Effector CD4-positive, alpha-beta T cell (primary cell): ENCODE measurements at places on chromosomes 6 and 20.

- no peak for DNase-seq
Observed at GRCh38 chr6:33167374-33168283, 24.6 kb downstream of the COL11A2 start.

- DNase-seq: no peak
Observed at GRCh38 chr20:23142162-23143050, 56.3 kb upstream of the CD93 start.

DNA sequence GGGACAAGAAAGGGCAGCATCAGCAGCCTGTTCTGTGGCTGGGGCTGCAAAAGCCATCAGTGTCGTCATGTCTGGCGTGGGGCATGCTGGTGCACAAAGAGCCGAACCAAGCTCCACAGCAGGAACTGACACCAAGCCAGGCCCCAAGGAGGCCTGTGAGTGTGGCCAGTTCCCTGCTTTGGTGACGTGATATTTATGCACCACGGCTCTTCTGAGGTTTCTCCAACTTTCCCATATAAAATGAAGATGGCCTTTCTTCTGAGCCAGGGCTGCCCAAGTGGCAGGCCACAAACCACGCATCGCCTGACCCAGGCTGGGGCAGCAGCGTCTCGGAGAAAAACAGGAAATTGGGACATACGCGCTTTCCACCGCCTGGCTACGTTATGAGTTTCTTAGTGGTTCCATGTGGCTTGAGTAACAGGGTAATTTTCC, 109.9 kb downstream of the RIN2 start:
- no peak for DNase-seq

GRCh38 chr6:10587656-10588406, 66.7 kb downstream of the GCNT2 start:
- DNase-seq: no peak

GRCh38 chr6:115984809-115985208, 75.9 kb downstream of the FRK start:
- no peak for DNase-seq

- no peak for DNase-seq
Observed at GRCh38 chr20:62370115-62370806, 3.1 kb upstream of the LAMA5 start.

DNA sequence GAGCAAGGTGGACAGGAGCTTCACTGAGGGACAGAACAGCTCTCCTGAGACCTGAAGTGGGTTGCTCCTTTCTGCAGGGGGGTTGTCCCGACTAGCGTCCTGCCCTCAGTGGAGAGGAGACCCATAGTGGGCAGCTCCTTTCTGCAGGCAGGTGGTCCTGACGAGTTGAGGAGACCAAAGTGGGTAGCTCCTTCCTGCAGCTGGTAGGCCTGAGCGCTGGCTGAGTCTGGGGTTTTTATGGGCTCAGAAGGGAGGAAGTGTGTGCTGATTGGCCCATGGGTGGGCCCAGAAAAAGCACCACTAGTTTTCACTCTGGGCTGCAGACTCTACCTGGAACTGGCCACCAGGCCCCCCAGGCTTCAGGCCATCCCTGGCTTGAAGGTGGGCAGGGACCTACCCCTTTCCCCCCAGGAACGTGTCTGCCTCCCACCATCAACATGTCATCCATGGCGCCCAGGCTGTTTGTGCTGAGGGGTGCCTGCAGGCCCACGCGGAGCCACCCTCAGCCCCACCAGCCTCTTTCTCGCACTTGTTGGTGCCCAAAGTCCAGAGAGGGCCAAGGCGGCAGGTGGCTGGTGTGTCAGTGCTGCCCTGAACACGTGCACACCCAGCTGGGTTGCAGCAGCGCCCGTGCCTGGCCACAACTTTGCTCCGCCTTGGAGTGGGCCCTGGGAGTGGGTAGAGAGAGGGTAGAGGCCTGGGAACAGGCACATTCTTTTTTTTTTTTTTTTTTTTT, 1.6 kb upstream of the DEK start:
- no peak for DNase-seq

- no peak for DNase-seq
Observed at GRCh38 chr20:49320460-49320859, 42.6 kb upstream of the ZNFX1 start.

- DNase-seq: no peak
Observed at GRCh38 chr6:6256259-6256658, 64.2 kb downstream of the F13A1 start.

GRCh38 chr20:26209171-26209941, 512.7 kb upstream of the ZNF337 start:
- DNase-seq: no peak

GRCh38 chr20:49283176-49283702, 5.4 kb upstream of the ZNFX1 start:
- DNase-seq: no peak

- no peak for DNase-seq
Observed at GRCh38 chr6:157586476-157587126, 205.6 kb downstream of the ZDHHC14 start.

DNA sequence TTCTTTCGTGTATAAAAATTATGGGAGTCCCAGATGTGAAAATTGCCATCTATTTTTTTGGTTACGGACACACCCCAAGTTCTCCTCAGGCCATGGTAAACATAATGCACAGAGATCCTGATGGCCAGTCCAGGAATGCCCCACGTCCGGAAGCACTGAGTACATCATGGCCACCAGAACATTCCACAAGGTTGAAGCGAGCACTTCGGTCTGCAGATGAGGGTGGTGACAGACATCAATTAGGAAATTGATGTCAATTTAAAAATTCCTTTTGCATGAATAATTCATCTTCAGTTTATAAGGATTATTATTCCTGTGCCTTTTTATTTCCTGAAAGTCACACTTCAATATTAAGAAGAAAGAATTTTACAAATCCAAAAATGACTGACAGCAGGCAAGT, 13.2 kb upstream of the EXOC2 start:
- no peak for DNase-seq

GRCh38 chr20:61753316-61753942, 312.3 kb downstream of the TAF4 start:
- no peak for DNase-seq

DNA sequence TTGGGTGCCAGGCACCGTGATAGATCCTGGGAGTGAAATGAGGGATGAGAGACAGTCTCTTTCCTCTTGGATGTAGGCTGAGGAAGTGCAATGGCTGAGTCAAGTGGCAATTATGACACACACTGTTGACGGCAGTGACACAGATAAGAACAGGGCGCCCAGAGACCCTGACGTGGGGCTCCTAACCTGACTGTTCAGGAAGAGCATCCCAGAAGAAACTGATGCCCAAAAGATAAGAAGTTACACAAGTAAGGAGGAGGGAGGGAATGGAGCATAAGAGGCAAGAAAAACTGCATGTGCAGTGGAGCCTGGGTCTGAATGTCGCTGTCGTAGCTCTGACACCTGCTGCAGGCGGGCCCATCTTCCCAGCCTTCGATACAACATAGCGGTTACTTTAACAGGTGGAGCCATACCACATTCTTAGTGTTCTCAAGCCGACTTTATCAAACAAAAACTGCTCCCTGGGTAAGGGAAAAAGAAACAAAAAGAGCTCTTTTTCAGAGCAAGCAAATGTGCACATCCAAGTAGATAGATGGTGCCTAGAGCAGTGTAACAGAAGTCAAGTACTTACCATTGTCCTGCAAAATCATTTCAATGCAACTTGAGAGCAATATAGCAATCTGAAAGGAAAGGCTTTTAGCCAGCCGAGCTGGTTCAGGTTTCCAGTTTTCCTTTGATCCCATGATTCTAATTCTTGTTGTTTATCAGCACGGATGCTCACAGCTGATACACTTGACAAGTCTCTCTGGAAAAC, 463.9 kb upstream of the JARID2 start:
- DNase-seq: no peak

GRCh38 chr20:51747182-51747911, 20.8 kb downstream of the ATP9A start:
- no peak for DNase-seq

- DNase-seq: no peak
Observed at GRCh38 chr6:150887978-150888563, 22.6 kb downstream of the MTHFD1L start.

DNA sequence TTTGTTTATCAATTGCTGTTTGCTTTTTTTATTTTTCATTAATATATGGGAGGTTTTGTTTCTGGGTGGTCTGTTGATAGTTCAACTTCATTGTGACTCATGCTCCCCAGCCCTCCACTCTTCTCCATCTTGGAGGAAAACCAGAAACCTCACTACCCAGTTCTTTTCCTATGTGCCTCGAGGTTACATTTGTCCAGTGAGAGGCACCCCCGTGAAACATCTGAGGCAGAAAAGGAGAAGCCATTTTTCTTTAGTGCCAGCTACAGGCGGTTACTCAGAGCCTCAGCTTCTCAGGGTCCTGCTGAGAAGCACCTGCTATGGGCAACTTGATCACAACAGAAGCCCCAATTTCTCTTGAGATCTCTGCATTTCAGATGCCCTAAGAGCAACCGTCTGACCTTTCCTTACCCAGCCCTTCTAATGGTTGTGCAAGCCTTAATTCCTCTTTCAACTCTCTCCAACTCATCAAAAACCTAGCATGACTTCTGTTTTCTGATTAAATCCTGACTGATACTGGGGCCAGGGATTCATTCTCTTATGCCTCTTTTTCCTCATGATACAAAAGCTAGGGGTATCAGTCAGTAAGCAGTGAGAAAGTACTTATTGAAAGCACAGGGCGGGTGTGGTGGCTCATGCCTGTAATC, 144.6 kb downstream of the ELOVL4 start:
- no peak for DNase-seq

- DNase-seq: no peak
Observed at GRCh38 chr20:20223981-20224380, 143.9 kb upstream of the INSM1 start.

GRCh38 chr6:134345789-134346188, 27.9 kb upstream of the SGK1 start:
- DNase-seq: no peak

GRCh38 chr6:144264270-144265060, 20.7 kb upstream of the UTRN start:
- no peak for DNase-seq

DNA sequence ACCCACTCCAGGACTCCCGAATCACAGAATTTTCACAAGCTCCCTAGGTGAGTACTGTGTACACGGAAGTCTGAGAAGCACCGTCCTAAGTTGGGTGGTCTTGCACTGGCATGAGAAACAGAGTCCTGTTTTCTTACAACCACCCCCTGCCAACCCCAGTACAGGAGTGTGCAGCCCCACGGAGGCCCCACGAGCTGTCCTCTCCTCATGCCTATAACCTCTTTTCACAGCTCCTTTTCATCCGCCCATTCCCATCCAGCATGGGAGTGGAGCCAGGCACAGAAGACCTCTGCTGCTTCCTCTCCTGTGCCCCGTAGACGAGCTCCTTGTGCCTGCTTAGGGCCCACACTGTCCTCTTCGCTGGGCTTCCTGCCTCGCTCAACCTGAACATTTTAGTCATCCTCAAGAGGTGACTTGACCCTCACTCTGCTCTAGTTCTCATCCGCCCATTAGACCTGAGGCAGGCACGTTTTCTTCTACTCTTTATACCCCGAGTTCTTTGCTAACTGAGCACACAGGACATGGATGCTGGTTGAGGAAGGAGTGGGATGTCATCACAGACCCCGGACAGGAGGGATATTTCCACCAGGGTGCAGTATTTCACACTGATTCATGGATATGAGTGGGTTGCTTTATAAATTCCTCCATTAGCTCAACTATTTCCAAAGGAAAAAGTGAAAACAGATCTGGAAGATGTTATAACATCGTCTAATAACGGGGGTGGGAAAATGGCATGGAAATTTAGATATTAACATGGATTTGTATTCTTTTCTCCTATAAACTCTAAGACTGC, 160.5 kb downstream of the TTLL2 start:
- no peak for DNase-seq

DNA sequence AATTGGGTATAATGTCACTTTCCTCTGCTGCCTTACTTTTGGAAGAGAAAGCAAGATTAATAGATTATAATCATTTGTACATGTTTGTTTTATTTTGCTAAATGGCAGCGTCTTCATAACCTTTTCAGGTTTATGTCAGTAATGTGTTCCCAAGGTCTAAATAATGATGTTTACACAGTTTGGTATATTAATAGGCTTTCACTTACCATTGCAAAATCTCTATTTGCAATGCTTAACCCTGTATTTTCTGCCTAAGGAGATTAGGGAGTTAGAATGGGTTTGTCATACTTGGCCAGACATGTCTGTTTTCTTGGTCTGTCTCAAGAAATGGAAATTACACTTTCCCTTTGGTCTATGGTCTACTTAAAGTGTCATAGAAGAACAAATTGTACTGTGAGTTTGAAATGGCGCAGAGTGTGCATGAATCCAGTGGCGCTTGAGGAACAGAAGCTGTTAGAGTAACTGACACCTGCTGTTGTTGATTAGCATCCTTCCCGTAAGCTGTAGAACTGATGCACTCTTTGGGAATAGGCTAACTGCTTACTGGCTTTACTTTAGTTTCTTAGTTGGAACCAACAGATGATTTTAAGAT, 261.1 kb downstream of the SAMD5 start:
- no peak for DNase-seq

GRCh38 chr20:4942331-4942730, 59.0 kb downstream of the SLC23A2 start:
- no peak for DNase-seq

DNA sequence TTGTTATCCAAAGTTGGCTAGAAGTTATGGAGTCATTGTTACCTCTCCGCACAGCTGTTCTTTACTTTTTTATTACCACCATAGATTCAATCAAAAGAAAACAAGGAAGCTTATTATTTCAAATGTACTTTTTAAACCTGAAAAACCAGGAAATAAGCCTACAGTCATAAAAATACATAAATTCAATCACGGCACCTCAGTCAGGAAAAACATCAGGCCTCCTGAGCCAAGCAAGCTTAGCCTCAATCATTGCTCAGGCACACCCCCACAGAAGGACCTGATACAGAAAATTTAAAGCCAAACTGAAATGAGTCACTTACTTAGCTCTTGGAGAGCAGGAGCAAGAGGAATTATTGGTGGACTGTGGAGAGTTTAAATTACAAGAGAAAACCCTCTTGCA, 44.3 kb downstream of the MARCKS start:
- no peak for DNase-seq

- no peak for DNase-seq
Observed at GRCh38 chr6:2748183-2748582, 2.5 kb downstream of the MYLK4 start.

GRCh38 chr20:34921436-34921835, 34.2 kb downstream of the GSS start:
- DNase-seq: no peak

DNA sequence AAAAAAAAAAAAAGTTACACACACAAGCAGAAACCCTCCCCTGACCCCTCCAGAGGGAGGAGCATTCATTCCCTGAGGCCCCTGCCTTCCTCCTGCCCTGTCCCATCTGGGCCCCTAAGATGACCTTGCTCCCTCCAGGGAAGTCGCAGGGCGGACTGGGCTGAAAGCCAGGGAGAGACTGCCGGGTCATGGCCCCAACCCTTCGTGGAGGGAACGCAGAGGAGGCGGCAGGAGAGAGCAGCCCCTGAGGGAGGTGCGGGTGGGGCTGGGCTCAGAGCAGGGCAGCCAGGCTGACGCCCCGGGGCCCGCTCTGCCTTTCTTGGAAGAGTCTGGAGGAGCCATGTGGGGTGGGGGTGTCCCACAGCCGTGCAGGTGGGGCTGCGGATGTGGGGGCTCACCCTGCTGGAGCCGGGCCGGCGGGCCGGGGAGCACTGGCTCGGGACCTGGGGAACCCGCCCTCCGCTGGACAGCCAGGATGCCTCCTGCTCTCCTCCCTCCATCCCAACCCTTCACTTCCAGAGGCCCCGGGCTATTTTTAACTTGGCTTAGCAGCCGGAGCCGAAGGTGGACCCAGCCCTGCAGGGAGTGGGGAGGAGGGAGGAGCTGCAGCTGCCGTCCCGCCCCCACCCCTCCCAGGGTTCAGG, 15.0 kb upstream of the ABHD16B start:
- no peak for DNase-seq
